ENCODE measurements at places on chromosomes 1 and 21. TPM values are rescaled to one million over a fixed set of nuclear protein-coding genes. Genes with fewer than 3 reads are reported as not detected.

Gene SLC44A5
- 25.3 TPM for total RNA-seq

Gene CCDC17
- total RNA-seq = 1.5 TPM

Gene INKA2
- total RNA-seq = not detected

Gene CFAP107
- not detected for total RNA-seq

Gene HSD3B1
- not detected for total RNA-seq

Gene PCBP3
- total RNA-seq = 4.6 TPM

Gene MAP3K6
- 11.7 TPM for total RNA-seq

Gene RGS1
- not detected for total RNA-seq

- DNase-seq = no peak
Measured at GRCh38 chr1:118042501-118042900, 113.0 kb downstream of the WDR3 start.

- no peak for DNase-seq
Measured at GRCh38 chr1:173287785-173288184, 80.7 kb upstream of the TNFSF4 start.

DNA sequence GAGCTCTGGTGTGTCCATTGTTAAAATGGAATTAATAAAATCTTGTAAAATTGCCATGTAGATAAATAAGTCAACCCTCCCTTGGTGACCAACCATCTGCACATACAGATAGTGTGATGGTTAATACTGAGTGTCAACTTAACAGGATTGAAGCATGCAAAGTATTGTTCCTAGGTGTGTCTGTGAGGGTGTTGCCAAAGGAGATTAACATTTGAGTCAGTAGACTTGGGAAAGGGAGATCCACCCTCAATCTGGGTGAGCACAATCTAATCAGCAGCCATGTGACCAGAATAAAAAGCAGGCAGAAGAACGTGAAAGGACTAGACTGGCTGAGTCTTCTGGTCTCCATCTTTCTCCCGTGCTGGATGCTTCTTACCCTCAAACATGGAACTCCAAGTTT, 174.8 kb downstream of the LTN1 start:
- no peak for DNase-seq

GRCh38 chr21:34807146-34807880, 138.5 kb downstream of the CLIC6 start:
- no peak for DNase-seq

GRCh38 chr1:21586846-21587601, 77.8 kb downstream of the ALPL start:
- peak; percentile 34 for DNase-seq

DNA sequence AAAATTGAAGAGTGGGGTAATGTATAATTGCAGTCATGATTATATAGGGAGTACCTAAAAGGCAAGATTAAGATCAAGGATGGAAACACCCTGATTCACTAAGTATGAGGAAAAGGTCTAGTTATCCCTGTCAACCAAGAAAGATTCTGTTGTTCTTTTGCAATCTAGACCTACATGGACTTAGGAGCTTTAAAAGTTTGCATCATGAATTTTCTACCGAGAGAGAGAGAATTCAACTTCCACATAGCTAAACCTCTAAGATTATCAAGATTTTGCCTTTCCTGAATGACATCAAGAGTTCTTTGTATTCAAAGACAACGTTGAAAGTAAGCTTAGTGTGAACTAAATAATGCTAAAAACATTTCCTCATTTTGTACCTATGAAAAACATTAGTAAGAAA, 78.8 kb upstream of the RBM34 start:
- no peak for DNase-seq

GRCh38 chr1:175885326-175885725, 141.9 kb upstream of the TNR start:
- DNase-seq = no peak

- no peak for DNase-seq
Measured at GRCh38 chr1:85554630-85555327, 25.8 kb upstream of the CCN1 start.

- no peak for DNase-seq
Measured at GRCh38 chr1:97304366-97304765, 582.8 kb downstream of the PTBP2 start.

GRCh38 chr21:34926803-34927467, 122.2 kb downstream of the RUNX1 start:
- DNase-seq = no peak

- no peak for DNase-seq
Measured at GRCh38 chr1:56797065-56797685, 22.0 kb downstream of the FYB2 start.

- DNase-seq = no peak
Measured at GRCh38 chr1:180425952-180426351, 76.4 kb downstream of the ACBD6 start.

GRCh38 chr21:23401278-23401677, 2206.0 kb downstream of the MRPL39 start:
- DNase-seq = peak; percentile 9

DNA sequence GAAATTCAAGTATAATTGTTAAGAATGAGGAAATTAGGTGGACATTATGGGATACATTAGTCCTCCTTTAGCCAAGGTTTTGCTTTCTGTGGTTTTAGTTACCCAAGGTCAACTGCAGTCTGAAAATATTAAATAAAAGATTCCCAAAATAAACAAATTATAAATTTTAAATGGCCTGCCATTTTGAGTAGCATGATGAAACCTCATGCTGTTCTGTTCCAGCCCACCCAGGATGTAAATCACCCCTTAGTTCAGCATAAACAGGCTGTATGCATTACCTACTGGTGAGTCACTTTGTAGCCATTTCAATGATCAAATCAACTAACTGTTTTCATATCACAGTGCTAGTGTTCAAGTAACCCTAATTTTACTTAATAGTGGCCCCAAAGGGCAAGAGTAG, 132.5 kb upstream of the LYPLAL1 start:
- DNase-seq = no peak

- DNase-seq = no peak
Measured at GRCh38 chr1:209844695-209845407, 17.1 kb downstream of the UTP25 start.

GRCh38 chr1:226712742-226713419, 26.2 kb downstream of the ITPKB start:
- no peak for DNase-seq

GRCh38 chr21:38958323-38958705, 152.6 kb downstream of the ETS2 start:
- DNase-seq = no peak

- peak; percentile 86 for DNase-seq
Measured at GRCh38 chr1:42682739-42683531, 717 bp downstream of the YBX1 start.

- DNase-seq = no peak
Measured at GRCh38 chr1:15714406-15715136, 21.5 kb upstream of the SLC25A34 start.

- DNase-seq = peak; percentile 86
Measured at GRCh38 chr1:1435106-1435903, at the start of gene VWA1. VWA1 (plus strand) TSS chr1:1435690; CDS start chr1:1435749, 59 bp downstream.

GRCh38 chr1:169879034-169879840, 14.5 kb downstream of the SCYL3 start:
- DNase-seq = no peak

DNA sequence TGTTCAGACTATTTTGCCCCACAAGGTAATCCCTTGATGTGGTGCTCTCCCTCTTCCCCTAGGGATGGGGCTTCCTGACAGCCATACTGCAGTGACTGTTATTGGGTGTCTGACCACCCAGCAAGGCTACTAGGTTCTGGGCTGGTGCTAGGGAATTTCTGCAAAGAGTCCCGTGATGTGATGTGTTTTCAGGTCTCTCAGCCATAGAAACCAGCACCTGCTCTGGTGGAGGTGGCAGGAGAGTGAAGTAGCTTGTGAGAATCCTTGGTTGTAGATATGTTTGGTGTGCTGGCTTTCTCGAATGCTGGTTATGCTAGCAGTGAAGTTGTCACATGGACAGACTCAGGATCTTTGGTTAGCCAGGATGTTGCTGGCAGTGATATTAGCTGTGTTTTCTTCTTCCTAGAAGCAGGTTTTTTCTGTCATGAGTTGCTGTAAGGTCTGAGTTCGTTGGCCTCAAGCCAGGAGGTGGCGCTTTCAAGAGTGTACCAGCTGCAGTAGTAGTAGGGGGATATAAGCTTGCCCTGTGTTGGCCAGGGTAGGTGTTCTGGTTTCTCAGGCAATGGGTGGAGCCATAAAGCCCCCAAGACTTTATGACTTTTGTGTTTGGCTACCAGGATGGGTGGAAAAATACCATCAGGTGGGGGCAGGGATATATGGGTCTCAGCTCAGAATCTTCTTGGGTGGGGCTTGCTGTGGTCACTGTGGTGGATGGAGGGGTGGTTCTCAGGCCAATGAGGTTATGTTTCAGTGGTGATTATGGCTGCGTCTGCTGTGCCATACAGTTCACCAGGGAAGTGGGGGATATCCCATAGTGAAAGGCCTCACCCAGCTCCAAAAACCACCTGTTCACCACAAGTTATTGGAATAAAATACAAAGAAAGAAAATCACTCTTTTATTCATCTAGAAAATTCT, 1112.3 kb downstream of the KCNT2 start:
- peak; percentile 6 for DNase-seq
